Spinal cord (tissue), 10 donors: ENCODE measurements at places on chromosomes 7 and 10.
A peak's percentile ranks its signal among the peaks of the same experiment; 100 is the strongest.

DNA sequence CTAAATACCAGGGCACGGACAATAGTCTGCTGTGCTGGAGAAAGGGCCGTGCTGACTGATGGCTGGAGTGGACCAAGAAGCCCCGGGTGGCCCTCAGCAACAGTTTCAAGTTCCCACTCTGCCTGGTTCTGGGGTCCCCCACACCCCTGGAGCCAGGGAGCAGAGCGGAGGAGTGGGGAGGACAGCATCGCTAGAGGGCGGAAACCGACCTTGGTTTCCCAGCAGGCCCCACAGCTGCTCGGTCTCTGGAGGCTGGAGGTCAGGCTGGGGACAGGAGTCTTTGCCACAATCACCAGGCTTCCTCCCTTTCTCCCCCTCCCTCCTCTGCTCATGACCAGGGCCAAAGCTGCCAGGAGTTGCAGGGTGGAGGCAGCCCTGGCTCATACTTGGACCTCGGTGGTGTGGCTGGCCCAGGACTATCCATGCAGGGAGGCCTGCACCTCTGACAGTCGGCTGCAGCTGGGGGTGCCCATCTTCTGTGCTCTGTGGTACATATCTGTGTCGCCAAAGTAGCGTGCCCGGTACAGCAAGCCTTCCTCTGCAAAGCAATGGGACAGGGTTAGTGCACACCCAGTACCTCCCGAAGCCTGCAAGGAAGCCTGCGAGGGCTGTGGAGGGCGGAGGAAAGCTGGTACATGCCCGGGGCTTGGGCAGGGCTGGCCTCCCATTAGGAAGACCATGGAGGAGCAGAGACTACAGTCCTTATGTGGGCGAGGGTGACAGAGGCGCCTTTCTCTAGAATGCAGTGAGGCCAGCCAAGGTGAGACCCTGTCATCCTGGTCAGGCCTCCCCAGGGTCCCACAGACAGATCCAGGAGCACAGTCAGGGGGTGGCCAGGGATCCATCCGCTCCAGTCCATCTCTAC lies 19.1 kb downstream of the DNAJB12 start:
- DNase-seq: no peak

DNA sequence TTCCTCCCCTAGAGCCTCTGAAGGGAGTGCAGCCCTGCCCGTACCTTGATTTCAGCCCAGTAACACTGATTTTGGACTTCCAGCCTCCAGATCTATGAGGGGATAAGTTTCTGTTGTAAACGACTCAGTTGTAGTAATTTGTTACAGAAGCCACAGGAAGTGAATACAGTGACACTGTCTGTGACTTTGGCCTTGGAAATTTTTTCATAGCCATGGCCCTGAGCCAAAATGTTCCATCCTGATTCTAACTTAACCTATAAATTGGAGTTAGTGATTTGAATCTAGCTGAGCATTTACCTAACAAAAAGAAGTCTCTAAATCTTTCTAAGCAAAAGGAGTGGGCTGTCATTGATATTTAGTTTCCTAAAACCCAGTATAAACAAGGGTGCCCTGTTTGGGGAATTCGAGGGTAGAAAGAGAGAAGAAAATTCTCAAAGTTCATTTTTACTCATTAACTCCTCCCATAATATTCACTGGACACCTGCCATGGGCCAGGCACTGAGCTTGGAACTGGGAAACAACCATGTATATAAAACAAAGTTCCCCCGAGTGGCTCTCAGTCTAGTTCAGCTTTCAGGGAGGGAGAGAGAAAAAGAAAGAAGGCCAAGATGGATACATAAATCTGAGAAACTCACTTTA lies 162.3 kb downstream of the SKIDA1 start:
- DNase-seq: no peak

- DNase-seq: no peak
Measured at GRCh38 chr10:16915300-16915699, 98.1 kb upstream of the RSU1 start.

GRCh38 chr7:50864694-50865093 lies 82.0 kb upstream of the GRB10 start:
- no peak for DNase-seq

DNA sequence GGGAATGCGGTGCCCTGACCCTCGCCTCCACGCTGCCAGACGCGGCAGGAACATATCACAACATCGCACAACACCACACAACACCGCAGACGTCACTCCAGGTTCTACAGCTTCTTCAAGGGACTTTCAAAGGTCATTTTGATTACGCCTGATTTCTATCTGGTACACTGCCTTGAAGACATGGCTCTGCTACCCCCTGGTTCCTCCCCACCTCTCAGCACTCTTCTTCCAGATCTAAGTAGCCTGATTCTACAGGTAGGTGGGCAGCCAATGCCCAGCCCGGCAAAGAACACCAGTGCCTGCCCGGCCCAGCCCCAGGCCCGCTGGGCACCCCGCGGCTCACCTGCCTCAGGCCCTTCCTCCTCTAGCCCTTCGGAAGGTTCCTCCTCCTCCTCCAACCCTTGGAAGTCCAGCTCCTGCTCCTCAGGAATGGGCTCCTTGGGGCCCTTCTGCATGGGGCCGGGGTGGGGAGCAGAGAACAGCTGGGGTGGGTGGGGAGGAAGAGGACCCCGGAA lies 8.4 kb downstream of the GIGYF1 start:
- no peak for DNase-seq

DNA sequence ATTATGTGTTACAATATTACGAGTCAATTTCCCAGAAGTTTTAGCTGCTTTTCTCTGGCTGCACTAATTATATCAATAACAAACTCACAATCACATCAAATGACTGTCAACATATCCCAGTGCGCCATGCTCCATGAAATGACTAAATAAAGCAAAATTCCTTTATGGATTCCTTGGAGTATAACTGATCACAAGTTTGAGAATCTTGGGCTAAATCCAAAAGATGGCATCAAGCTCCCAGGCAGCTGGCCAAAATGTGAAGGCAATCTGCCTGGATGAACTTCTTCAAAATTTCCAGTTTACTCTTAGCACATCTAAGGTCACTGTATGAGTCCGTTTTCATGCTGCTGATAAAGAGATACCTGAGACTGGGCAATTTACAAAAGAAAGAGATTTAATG lies 210.8 kb downstream of the CCSER2 start:
- no peak for DNase-seq

DNA sequence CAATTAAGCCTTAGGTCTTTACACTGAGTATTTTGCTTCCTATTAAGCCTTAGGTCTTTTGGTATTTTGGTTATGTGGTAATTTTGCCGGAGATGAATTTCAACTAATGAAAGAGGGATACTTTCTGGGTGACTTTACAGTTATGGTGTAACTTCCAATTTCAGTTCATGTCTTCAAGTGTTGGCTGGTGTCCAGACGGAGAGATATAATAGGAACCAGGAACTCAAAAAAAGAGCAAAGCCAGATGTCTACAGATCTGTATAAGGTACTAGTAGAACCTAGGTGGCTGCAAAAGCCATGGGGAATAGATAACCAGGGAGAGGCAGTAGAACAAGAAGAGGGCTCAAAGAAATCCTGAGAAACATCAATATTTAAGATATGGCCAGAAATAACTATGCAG lies 12.3 kb downstream of the ERCC6 start:
- no peak for DNase-seq

DNA sequence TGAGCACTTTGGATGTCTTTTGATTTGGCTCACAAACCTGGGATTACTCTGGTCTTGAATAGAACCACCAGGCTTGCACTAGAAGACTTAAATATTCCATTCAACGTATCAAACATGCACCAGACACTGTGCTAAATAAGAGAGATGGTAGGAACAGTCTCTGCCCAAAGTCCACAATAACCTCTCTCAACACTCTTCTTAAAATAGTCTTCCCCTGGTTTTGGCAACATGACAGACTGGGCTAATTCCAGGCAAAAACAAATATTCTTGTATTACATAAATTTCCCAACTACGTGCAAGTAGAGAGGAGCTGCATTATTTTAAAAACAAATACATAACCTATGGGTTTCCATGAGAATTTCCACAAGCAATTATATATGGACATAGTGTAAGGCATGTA lies 64.8 kb upstream of the PAPSS2 start:
- no peak for DNase-seq

DNA sequence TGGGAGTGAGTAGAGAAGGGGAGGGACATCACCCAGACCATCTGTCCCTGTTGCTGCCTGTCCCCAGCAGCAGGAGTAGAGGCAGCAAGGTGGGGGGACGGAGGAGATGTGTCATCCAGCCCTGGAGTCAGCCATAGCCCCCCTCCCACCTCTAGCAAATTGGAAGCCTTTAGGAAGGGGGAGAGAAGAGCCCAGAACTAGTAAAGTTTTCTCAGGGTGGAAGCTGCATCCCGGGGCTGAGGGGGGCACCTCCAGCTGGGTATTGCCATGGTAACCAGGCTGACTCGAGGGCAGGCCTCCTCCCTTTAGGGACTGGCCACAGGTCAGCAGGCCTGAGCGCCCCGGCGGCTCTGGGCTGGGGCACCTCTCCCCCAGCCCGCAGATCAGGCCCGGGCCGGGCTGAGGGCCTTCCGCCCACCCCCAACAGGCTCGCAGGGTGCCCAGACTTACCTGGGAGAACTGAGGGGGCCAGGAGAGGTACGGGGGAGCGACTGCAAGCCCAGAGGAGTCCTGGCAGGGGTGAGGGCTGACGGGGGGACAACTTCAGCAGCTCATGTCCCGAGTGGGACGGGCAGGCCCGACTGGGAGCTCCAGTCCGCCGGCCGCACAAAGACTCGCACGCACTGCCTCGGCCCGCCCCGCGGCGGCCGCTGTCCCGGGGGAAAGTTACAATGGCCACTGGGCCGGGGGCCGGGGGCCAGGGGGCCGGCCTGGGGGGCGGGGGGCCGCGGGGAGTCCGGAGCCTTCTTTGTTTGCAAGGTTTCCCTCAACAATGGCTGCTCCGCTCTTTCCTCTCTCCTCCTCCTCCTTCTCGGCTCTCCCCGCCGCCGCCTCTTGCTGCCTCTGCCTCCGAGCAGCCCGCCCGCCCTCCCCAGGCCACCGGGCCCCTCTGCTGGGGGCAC lies 6.0 kb downstream of the LDB1 start:
- DNase-seq: no peak

GRCh38 chr10:110500515-110500905 lies 2.8 kb downstream of the DUSP5 start:
- no peak for DNase-seq

DNA sequence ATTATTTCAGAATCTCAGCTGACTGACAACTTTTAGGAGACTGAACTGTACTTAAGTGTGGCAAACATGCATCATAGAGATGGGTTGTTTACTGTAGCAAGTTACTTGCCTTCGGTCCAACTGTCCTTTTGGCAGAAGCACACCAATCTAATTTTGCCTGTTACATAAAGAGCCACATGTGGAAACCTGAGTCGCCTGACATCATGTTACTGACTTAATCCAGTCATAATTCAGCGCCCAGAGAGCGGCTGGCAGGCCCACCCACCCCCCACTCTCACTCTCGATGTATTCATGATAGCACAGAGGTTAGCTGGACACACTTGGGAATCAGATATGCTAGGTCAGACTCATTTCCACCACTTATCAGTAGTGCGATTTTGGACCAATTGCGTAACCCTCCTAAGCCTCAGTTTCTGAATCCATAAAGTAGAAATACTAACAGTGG lies 57.3 kb upstream of the CAPZA2 start:
- DNase-seq: no peak

GRCh38 chr7:121537031-121537430 lies 140.9 kb upstream of the FAM3C start:
- no peak for DNase-seq

DNA sequence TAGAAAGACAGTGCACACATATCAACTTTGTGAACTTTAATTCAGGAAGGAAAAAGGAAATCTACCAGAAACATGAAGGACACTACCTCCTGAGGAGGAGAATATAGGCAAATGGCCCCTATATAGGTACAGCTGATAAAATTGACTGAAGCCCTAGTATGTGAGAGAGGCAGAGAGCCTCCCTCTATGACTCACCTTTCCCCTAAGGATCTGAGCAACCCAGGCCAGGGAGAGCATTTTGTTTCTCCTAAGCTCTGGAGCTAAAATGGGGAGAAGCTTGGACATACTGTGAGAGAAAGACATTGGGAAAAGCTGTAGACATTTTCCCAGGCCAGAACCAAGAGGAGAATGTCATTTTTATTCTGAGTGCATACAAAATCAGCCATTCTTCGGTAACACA lies 303.5 kb downstream of the AHR start:
- no peak for DNase-seq

GRCh38 chr10:10911471-10911921 lies 106.2 kb upstream of the CELF2 start:
- DNase-seq: peak; percentile 67

- no peak for DNase-seq
Measured at GRCh38 chr7:93375603-93376002, 143.4 kb downstream of the VPS50 start.

GRCh38 chr10:50470345-50470744 lies 153.4 kb downstream of the SGMS1 start:
- no peak for DNase-seq

- no peak for DNase-seq
Measured at GRCh38 chr10:122555442-122555841, 5.1 kb upstream of the DMBT1 start.

GRCh38 chr7:48150086-48150485 lies 21.2 kb upstream of the ABCA13 start:
- no peak for DNase-seq

GRCh38 chr10:99236627-99237309 lies 1.1 kb upstream of the HPSE2 start:
- no peak for DNase-seq

GRCh38 chr7:130917669-130918128 lies 183.7 kb upstream of the KLF14 start:
- DNase-seq: no peak

GRCh38 chr7:148546857-148547256 lies 43.7 kb upstream of the C7orf33 start:
- DNase-seq: no peak

GRCh38 chr7:1623810-1624209 lies 46.3 kb upstream of the ELFN1 start:
- DNase-seq: no peak

DNA sequence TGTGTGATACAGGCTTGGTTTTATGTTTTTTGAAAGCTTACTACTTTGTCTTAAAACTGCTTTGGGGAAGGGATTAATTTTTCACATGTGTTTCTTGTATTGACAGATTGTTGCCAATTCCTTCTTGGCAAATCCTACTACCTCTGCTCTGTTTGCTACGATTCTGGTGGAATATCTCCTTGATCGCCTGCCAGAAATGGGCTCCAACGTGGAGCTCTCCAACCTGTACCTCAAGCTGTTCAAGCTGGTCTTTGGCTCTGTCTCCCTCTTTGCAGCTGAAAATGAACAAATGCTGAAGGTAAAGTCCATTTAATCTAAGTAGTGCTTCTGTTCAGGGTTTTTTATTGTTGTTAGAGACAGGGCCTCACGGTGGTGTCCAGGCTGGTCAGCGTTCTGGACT lies 33.6 kb downstream of the TRRAP start:
- DNase-seq: no peak

GRCh38 chr7:6156734-6157133 lies 115.7 kb downstream of the CYTH3 start:
- no peak for DNase-seq

GRCh38 chr7:112022128-112022527 lies 184.1 kb downstream of the DOCK4 start:
- no peak for DNase-seq

GRCh38 chr10:42988069-42988468 lies 88.8 kb upstream of the RET start:
- no peak for DNase-seq
